ENCODE measurements at places on chromosomes 3 and 15.

GRCh38 chr15:78452485-78452884 lies 14.5 kb downstream of the IREB2 start:
- no peak for DNase-seq

DNA sequence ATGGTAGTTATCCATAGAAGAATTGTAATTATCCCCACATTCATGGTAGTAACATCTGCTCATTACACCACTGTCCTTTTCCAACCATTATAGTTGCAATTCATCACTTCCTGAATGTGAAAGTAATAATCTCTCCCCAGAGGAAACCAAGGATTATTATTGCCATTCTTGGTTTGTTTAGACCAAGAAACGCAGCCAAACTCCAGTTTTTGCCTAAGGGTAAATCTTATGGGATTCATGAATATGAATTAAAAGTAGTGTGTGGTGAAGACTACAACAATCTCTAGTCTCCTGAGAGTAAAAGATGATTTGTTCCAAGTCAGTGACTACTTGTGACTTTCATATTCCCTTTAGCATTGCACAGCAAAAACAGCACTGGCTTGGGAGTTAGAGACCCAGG lies 45.7 kb upstream of the ABI3BP start:
- no peak for DNase-seq

DNA sequence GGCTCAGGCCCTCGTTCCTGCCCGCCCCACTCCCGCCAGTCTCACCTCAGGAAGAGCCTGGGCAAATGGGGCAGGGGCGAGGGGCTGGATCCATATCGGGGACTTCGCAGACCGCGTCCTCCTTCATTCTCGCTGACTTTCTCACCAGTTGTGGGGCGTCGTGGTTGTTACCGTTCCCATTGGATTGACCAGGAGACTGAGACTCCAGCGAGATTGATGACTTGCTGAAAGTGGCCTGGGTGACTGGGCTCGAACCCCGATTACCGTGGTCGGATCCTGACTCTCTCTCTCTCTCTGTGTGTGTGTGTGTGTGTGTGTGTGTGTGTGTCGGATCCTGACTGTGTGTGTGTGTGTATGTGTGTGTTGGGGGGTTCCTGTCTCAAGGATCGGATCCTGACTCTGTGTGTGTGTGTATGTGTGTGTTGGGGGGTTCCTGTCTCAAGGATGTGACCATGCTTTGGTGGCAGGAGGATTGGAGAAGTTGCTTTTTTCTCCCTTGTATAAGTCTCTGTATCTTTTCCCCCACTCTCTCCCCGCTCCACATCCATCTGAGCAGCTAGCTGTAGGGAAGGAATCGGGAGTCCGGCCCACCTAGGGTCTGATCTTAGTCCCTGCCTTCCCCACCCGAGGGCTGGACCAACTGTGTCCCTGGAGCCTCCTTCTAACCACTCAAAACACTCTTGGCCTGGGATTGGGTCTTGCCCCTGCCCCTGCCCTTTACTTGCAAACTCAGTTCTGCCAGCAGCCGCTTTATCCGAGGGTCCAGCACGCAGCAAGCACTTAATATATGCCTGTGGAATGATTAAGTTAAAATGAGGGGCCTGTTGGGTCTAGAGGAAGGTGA lies 603 bp downstream of the PLEKHO2 start:
- DNase-seq, result no peak

GRCh38 chr3:126552688-126553283 lies 5.9 kb downstream of the C3orf22 start:
- no peak for DNase-seq

GRCh38 chr15:70466895-70467529 lies 296.3 kb downstream of the UACA start:
- peak; percentile 27 for DNase-seq

DNA sequence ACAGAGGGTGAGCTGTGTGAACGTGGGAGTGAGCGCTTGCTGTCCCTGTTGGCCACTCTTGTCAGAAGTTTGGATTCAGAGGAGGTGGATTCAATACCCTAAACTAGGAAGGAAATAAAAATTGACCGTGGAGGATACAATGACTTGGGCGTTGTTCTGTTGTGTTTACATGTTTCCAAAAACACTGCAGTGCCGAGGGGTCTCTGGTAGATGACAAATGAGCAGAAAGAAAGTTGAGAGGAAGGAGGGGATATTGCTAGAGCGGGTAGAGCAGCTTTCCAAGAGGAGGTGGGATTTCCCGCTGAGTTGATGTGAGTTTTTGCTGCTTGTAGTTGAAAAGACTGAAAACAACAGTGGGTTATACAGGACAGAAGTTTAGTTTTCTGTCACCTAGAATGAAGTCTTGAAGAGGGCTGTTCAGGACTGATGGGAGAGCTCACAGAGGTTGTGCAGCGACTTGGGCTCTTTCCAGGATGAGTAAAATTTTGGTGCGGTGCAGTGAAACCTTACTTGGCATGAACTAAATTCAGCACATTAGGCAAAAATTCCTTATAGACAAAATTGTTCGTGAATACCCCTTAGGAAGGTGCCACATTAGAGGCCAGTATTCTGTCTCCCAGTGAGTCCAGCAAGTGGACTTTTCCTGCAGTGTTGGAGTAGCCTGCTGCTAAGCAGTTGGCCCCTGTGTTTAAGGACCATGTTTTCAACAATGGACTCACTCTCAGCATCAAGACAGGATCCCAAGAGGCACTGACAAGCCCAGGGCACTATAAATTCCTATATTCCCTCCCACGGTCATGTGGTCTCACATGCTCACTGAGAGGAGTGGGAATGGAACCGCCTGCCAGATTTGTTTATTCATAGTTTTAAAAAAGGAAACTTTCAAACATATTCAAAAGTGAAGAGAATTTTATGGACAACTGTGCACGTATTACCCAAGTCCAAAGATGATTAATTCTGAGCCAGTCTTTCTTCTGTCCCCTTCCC lies 435.0 kb upstream of the C2CD4B start:
- no peak for DNase-seq

DNA sequence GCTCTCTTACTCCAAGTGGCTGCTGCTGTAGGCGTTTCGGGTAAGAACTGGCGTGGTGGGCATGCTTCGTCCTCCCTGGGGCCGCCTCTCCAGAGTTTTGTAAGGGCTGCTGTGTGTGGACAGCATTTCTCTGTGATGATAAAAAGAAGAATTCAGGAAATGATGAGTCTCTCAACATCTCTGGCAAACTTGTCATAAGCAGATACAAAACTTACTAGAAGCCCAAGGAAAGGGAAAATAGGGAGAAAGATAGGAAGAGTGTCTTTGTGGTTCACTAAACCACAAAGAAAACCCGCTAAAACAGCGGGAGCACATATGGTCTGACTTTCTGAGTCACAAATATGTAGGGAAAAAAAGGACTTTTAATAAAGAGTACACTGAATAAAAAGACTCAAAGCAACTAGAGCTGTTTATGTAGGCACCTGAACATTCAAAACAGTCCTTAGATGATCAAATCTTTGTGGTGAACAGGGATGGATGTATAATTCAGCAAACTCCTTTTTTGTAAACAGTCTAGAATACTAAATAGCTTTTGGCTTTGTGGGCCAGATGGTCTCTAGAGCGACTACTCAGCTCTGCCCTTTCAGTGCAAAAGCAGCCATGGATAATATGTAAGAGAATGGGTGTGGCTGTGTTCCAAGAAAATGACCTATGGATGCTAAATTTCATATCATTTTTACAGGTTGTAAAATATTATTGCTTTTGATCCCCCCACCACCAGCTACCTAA lies 60.4 kb upstream of the LMOD3 start:
- DNase-seq, result no peak

DNA sequence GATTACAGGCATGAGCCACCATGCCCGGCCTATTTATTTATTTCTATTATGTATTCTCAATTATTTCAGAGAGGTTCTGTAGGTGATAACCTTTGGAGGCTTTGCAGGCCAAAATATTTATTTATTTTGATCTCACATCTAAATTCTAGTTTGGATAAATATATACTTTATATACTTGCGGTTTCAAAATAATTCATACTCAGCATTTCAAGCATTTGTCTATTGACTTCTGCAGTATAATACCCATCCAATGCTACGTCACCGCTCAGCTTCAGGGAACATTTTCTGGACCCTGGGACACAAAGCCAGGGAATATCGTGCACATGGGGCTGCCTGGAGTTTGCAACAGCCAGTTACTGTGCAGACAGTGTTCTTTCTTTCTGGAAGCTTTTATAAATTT lies 22.6 kb downstream of the CGGBP1 start:
- DNase-seq, result no peak

- DNase-seq, result no peak
Measured at GRCh38 chr3:243356-243725, 46.8 kb downstream of the CHL1 start.

GRCh38 chr3:67495751-67496150 lies 158.7 kb downstream of the SUCLG2 start:
- no peak for DNase-seq

DNA sequence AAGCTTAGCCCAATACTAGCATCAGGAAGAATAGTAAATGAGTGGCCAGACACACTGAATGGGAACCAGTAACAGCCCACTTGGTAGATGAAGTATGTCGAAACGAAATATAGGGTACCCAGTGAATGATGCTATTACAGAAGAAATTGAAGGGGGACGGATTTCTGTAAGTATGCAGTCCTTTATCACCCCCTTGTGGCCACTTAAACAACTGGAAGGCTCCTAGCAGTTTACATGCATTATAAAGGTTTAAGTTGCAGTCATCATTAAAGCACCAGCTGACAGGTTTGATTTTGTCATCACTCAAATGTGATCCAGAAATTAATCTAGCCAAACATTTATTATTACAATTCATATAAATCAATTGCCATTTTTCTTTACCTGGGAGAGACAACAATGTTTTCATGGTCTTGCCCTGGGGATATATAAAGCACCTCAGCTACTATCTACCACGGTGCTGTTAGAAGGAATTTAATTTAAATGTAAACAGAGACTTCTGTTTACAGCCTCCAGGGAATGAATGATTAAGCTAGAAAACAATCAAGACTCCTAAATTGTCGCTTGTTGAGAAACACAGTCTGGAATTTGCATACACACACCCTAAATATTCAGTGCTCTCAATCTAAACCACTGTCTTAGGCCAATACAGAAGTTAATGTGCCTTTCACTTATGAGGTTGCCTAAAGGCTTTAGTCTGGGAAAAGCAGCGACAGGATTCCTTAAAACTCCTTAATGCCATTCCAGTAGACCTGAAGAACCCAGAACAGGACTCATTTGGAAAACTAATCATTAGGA lies 7.8 kb downstream of the EIF1B start:
- no peak for DNase-seq

GRCh38 chr15:52657338-52657737 lies 21.9 kb downstream of the ATOSA start:
- DNase-seq, result no peak

DNA sequence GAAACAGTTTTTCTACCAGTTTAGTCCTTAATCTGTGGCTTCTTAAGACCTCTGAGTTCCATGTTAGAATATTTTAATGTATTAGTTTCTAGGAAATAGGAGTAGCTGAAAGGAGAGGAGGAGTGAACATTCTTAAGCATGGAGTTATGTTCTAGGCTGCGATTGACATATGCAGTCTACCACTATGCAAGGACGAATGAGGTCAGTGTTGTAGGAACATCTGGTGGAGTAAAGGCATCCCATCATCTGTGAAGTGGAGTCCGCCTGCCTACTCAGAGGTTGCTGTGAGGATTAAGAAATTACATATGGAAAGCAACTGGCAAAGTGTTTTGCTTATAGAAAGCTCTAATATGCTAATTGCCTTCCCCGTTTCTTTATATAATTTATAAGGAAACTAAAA lies 45.1 kb downstream of the SNAPC5 start:
- DNase-seq, result no peak

DNA sequence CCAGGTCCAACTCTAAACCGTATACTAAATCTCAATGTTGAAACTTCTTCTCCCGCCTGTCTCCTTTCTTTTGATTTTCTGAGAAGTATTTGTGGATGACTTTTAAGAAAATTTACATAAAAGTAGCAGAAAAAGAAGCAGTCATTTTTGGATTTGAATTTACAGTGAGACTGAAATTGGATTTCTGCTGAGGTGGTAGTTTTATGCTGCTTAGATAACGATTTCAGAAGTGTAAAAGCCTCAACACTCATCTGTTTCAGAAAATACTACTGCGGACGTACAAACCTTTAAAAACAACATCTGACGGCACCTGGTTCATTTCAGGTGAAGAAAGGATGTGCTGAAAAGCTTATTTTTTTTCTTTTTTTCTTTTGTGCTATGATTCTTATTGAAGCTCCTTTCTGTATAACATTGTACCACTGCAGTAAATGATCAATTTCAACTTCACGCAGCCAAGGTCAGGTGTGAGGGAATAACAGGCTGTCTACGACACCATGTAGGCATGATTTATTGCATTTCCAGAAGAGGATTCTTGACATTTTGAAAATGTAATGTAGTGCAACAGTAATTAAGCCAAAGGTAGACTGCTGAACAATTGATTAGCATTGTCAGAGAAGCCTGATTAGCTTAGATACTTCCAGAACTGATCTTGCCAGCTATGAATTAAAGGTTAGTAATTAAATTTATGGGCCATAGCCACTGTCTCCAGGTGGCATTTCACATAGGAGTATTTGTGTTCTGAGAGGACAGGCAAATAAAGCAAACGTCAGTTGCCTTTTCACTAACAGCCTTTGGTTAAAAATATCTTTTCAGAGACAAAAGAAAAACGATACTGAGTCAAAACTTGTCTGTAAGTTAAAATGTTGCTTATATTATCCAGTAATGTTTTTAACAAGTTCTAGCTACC lies 134.6 kb upstream of the KBTBD8 start:
- DNase-seq, result no peak

- DNase-seq, result no peak
Measured at GRCh38 chr15:75037685-75038084, 14.3 kb downstream of the PPCDC start.

DNA sequence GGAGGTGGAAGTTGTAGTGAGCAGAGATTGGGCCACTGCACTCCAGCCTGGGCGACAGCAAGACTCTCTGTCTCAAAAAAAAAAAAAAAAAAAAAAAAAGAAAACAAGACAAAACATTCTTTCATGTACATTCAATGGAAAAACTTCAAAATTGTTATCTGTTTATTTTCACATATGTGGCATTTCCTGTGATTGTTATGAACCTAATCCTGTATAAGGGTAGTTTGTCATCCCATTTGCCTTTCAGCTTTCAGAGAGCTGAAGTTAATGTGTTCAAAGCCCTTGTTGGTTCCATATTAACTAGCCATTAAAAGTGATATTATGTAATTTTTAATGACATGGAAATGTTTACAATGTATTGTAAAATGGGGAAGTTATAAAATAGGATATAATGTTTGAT lies 17.3 kb upstream of the NCK1 start:
- DNase-seq, result no peak

- no peak for DNase-seq
Measured at GRCh38 chr3:4672725-4673275, 179.7 kb downstream of the ITPR1 start.

GRCh38 chr3:165748094-165748493 lies 89.1 kb downstream of the BCHE start:
- no peak for DNase-seq

GRCh38 chr15:69583626-69584025 lies 131.0 kb downstream of the RPLP1 start:
- no peak for DNase-seq

GRCh38 chr3:112333381-112334317 lies 693 bp downstream of the CD200 start:
- DNase-seq, result no peak

- no peak for DNase-seq
Measured at GRCh38 chr3:196966526-196967401, 1.9 kb downstream of the PIGZ start.

GRCh38 chr3:155370198-155370597 lies 76.7 kb upstream of the STRIT1 start:
- DNase-seq, result no peak

GRCh38 chr3:43036621-43037423 lies 57.7 kb downstream of the GASK1A start:
- no peak for DNase-seq

All from GOT3 (cell line).